Naive thymus-derived CD8-positive, alpha-beta T cell (primary cell): ENCODE measurements at places on chromosomes 2 and 18. TPM values are rescaled to one million over a fixed set of nuclear protein-coding genes. Genes with fewer than 3 reads are reported as not detected.

GRCh38 chr18:49303379-49303778, 157.1 kb downstream of the DYM start:
- DNase-seq = no peak

DNA sequence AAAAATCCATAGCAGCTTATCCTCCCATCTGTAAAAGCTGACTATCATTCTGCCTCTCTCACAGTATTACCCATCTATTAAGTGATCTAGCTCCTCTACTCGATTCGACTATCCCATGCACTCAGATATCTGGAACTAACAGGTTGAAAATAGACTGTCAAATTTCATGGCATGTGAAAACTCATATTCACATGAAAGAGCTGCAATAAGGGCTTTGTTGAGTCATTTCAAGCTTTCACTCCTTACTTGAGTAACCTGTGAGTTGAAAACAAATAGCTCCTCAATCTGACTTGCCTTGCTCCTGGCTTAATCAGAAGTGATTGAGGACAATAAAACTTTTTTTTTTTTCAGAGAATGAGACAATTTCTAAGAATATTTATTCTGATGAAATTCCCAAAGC, 192.4 kb upstream of the ERBB4 start:
- no peak for DNase-seq

- DNase-seq = no peak
Measured at GRCh38 chr2:61969376-61969775, 63.9 kb downstream of the COMMD1 start.

DNA sequence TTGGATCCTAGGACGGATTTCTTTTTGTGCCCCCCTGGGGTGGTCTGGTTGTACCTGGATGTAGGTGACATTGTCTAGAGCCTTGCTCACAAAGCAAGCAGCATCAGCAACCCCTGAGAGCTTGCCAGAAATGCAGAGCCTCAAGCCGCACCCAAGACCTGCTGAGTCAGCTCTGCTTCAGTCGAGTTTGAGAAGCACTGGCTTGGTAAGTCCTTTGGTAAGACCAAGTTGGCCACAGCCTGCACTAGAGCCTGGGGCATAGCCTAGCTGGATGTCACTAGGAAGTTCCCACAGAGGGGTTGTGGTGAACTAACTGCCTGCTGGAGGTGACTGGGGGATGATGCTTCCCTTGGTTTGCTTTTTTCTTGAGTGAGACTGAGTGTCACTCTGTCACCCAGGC, 6.2 kb downstream of the ABCG5 start:
- no peak for DNase-seq

- DNase-seq = peak; percentile 72
Measured at GRCh38 chr2:219308142-219309101, 779 bp downstream of the PTPRN start.

GBX2 gene
- total RNA-seq = not detected

CXCR1 gene
- not detected for total RNA-seq

PROM2 gene
- total RNA-seq = 0.91 TPM

DNA sequence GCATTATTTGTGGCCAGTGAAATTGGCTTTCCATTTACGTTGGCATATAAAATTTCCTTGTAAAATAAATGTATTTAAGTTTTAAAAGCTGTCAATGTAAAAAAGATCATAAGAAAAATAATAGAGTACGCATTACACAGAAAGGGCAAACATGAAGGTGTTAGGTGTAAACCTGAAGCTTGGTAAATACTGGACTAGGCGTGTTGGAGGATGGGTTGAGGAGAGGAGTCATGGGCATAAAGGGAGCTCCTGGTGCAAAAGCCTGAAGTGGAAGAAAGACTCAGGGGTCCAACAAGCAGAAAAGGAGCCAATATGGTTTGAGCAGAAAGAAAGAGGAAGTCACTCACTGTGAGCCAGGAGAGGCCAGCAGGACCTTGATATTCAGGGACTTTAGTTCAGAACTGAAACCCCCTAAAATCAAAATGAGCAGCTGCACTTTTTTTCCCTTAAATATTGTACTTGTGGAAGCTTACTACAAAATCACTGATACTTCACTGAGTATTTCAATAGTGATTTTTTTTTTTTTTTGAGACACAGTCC, 24.4 kb downstream of the SP5 start:
- DNase-seq = no peak

HOXD13 gene
- not detected for total RNA-seq

DNA sequence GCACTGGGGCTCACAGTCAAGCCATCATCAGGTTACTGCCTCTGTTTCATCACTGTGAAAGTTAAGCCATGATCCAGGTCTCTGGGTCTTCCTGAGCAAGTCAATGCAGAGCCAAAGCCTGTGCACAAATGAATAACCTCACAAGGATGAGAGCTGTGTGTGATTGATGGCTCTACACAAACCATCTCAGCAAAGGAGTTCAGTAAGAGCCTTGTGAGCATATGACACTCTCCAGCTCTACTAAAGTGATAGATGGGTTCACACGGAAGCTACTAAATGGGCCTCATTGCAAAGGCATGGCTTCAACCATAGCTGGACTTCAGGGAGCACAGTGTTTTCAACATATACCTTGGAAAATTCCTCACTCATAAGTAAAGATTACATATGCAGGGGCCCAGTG, 101.5 kb downstream of the AFF3 start:
- no peak for DNase-seq

GRCh38 chr2:210376694-210377093, 61.7 kb upstream of the MYL1 start:
- DNase-seq = no peak

DNA sequence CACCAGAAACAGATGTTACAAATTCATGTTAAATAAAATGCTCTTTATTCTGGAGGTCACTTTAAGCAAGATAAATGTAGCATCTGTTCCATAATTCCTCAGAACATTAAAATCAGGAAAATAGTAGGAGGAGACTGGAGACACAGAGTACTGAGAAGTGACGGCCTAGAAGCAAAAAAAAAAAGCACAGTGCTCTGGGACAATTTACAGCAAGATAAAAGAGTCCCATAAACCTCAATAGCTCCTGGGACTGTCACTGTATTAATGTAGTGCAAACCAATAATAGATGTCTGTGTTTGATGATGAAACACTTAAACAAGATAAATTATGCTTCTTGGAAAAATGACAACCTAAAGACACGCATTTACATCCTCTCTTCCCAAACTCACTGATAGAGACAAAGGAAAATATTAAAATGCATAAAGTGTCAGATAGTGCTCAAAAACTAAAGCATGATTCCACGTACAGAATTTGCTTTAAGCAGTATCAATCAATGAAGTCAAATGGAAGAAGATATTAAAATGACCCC, 338.8 kb upstream of the REG3G start:
- DNase-seq = no peak

GRCh38 chr2:152594792-152595191, 122.5 kb downstream of the PRPF40A start:
- DNase-seq = no peak

- DNase-seq = no peak
Measured at GRCh38 chr2:149747456-149747855, 159.9 kb upstream of the MMADHC start.

GRCh38 chr2:23312996-23313606, 71.9 kb upstream of the KLHL29 start:
- DNase-seq = peak; percentile 9

DNA sequence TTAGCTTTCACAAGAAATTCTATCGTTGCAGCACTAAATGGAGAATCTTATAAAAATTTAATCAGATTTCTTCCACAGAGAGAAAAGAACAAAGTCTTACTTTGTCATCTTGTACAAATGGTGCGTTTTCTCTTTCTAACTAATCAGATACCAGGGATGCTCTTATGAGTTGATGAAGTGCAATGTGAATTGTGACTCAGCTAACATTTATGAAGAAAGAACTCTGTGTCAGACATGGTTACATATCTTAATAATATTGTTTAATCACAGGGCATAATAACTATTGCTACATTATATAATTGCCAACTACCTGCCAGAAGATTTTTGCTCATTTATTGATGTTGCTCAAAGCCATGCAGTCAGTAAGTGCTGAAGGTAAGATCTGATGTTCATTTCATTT, 465.0 kb downstream of the CCDC85A start:
- no peak for DNase-seq

IL1R1 gene
- not detected for total RNA-seq

GRCh38 chr2:134676960-134677359, 41.8 kb downstream of the TMEM163 start:
- DNase-seq = no peak

GRCh38 chr2:11901351-11902069, 155.1 kb downstream of the LPIN1 start:
- no peak for DNase-seq

- no peak for DNase-seq
Measured at GRCh38 chr2:101355401-101356054, 31.8 kb downstream of the CREG2 start.

CRYGD gene
- total RNA-seq = not detected

TRIM54 gene
- total RNA-seq = not detected

- DNase-seq = no peak
Measured at GRCh38 chr2:181788897-181789555, 102.5 kb upstream of the ITPRID2 start.

DNA sequence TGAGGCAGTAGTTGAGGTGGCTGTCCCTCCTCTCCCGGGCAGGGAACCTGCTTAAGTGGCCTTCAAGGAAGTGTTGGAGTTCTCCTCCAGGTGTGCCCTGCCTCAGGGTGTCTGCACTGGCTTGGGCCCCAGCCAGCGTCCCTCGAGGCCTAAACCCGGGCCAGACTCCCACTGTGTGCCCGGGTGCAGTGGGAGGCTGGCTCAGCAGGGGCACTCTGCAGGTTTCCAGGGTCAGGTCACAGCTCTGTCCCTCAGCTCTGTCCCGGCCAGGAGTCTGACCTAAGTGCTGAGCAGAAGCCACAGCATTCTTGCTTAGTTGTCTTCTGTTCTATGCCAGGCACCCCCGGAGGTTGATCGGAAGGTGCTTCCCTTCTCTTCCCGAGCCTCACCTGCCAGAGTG, 69.0 kb upstream of the OTOS start:
- DNase-seq = no peak

MYCN gene
- 0.58 TPM for total RNA-seq

GRCh38 chr2:211093743-211094303, 537.4 kb downstream of the CPS1 start:
- no peak for DNase-seq

GRCh38 chr2:196291873-196292800, 120.8 kb upstream of the STK17B start:
- no peak for DNase-seq

GRCh38 chr2:158637357-158637756, 157.8 kb upstream of the DAPL1 start:
- no peak for DNase-seq

CCDC74B gene
- 0.49 TPM for total RNA-seq

- DNase-seq = no peak
Measured at GRCh38 chr2:237935740-237936452, 30.9 kb upstream of the UBE2F start.

GRCh38 chr18:70333757-70334156, 44.9 kb downstream of the SOCS6 start:
- no peak for DNase-seq

DNA sequence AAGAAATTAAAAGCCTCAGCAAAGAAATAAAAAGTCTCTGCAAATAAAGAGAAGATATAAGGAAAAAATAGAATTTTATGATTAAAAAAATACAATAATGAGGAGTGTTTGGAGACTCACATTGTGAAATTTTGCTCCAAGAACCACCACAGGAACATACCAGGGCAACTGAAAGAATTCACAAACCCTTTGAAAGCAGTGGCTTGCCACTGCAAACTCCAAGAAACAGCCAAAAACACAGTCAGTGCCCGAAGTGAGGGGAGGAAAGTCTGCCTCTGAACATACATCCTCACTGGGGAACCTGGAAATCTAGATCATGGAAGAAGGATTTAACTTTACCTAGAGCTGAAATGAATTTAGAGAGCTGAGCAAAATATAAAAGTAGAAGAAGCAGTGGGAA, 33.1 kb downstream of the EVA1A start:
- DNase-seq = no peak

DNA sequence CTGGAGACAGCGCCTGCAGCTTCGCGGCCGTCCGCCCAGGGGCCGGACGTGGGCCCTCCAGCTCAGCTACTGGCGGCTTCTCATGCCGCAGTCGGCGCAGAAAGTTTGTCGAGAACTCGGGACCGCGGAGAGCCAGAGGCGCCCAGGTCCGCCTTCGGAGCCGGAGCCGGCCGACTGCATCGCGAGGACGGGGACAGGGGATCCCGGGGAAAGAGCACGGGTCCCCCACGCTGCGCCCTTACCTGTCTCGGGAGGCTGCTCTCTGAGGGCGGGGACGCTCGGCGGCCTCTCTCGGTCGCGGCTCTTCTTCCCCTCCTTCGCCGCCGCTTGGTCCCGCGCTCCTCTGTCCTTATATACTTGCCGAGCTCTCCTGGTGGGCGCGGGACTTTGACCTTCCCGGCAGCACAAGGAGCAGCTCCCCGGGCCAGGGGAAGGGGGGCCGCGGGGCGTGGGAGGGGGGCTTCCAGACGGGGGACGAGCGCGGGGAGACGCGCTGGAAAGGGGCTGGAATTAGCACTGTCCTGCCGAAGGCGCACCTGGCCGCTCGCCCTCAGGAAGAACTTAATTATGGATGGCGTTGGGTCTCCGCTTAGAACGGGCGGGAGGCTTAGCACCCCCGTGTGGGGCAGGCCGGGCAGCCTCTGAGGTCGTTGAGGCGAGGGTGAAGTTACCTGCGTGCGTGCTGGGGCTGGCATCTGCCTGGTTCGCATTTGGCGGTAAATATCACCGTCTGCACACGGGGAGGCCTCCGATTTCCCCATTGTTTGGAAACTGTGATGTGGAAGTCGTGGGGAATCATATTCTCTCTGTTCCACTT, at the start of gene POMC:
TSS of gene POMC (minus strand) at position 325 of the 817 bp plus-strand sequence. CDS start 3,808 bp downstream, outside the sequence.
- no peak for DNase-seq
